ENCODE measurements at places on chromosomes 2 and 18.
A peak's percentile ranks its signal among the peaks of the same experiment; 100 is the strongest.

GRCh38 chr2:241049739-241050623, 51.6 kb downstream of the SNED1 start:
- DNase-seq: no peak

DNA sequence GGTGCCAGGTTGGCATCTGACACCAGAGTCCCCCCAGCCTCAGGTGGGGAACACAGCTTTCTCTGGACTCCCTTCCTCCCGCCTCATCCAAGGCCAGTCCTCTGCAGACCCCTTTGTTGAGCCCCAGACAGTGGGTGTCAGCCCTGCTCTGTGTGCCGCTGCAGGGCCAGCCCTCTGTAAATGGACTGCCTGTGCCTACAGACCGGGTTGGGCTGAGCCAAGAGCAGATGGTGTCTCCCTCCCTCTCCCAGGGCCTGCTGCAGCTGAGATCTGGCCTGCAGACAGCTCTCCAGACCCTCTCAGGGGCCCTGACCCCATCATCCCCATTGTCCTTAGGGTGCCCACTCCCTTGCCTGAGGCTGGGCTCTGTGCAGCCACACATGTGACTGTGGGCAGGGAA, 160.8 kb downstream of the KLHL29 start:
- DNase-seq: no peak

DNA sequence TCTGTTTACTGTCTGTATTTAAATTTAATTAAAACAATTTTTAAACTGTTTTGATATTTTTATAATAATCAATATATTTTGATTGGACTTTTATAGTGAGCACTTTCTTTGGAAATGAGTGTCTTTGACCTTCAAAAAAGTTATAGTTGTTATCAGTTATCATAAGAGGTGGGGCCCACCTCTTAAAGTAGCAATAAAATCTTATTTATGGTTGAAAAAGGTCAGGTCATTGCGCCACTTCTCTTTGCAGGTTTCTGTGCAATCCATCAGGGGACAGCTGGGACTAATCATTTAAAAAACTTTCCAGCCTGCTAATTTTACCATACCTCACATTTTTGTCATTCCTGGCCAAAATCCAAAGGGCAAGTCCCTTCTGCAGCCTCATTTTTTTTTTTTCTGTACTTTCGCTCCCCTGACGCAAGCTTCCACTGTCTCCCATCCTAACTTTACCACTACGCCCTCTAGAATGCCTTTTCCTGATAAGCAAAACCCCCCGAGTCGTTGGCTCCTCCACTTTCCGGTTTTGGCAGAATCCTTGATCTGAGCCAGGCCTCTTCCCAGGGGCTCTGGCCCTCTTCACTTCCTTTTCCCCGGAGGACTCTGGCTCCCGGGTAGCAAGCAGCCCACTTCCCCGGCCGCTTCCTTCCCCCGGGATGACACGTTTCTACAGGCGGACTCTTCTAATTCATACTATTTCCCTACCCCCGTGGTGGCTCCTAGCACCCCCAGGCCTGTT, 1.1 kb upstream of the SEH1L start:
- peak; percentile 77 for DNase-seq

GRCh38 chr18:43192408-43192807, 76.9 kb upstream of the RIT2 start:
- no peak for DNase-seq

DNA sequence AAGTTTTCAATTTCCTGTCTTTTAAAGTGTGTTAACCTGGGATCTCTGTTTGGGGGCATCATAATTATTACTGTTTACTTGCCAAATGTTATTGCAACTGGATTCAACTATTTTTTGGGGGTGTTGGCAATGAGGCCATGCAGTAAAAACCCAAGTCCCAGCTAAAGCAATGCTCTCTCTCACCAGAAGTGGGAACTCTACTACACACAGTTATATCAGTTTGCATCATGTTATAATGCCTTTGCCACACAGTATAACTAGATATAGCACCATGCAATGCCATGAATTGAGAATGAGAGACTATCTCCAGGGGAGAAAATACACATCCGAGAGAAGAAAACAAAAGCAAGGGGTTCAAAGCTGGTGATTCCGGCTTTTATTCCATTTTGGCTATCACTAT, 79.0 kb downstream of the GCA start:
- DNase-seq: no peak

GRCh38 chr2:130341562-130342019, 1.1 kb upstream of the IMP4 start:
- DNase-seq: no peak

- no peak for DNase-seq
Measured at GRCh38 chr18:69127873-69128500, 272.7 kb upstream of the DOK6 start.

DNA sequence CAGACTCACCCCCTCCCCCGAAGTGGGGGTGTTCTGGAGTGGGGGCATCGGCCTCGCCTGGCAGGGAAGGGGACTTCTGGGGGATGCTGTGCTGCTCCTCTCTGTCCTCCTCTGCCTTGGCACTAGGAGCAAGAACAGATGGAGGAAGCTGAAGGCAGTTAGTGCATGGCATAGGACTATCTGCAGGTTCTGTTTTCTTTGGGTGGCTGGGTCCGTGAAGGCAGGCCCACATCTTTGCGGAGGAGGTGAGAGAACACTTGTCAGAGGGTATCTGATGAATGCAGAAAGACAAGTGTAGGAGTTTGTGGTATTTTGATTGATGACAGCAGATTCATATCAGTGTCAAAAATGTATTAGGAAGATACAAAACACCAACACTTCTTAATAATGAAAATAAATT, 411.4 kb downstream of the TSN start:
- DNase-seq: no peak

DNA sequence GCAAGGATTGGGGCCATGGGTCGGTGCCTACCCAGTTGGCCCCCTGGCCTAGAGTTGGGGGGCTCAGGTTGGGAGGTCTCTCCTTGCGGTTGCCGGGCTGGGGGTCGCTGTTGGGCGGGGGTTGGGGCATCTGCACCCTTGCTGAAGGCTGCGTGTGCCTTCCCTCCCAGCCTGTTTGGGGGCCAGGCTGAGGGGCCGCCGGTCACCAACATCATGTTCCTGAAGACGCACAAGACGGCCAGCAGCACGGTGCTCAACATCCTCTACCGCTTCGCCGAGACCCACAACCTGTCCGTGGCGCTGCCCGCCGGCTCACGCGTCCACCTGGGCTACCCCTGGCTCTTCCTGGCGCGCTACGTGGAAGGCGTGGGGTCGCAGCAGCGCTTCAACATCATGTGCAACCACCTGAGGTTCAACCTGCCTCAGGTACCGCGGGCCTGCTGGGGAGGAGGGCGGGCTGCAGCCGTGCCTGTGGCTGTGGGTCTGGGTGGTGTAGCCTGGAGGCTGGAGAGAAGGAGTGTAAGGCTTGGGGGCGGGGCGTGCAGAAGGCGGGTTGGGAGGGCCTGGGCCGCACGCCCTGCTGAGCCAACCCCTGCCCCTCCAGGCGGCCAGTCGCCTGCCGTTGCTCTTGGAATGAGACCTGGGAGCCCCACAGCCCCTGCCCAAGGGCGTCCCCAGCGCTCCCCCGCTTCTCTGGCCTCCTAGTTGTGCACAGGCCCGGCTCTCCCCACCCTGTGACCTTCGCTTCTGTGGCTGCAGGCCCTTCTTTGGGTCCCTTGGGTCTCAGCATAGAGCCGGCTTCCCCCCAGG, 7.2 kb upstream of the NEU4 start:
- DNase-seq: no peak
